SHP77 (cell line): ENCODE measurements at places on chromosomes 11 and 22.

DNA sequence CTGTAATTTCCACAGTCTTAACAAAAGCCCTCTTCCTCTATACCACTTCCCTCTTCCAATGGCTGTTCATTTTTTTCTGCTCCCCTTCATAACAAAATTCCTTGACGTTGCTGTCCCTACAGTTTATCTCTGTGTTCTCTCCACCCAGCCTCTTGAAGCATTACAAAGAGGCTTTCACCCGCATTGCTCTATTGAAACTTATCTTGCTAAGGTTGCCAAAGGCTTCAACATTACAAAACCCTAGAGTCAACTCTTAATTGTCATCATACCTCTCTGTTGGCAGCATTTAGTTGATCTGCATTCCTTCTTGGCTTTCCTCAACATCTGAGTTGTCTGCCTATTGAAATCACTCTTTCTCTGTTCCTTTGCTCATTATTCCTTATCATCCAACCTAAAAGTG, 1055.7 kb downstream of the JRKL start:
- no peak for DNase-seq

GRCh38 chr11:123211149-123211852, 16.3 kb upstream of the CLMP start:
- no peak for DNase-seq

GRCh38 chr11:14980854-14981253, 8.7 kb upstream of the CALCA start:
- DNase-seq = no peak

DNA sequence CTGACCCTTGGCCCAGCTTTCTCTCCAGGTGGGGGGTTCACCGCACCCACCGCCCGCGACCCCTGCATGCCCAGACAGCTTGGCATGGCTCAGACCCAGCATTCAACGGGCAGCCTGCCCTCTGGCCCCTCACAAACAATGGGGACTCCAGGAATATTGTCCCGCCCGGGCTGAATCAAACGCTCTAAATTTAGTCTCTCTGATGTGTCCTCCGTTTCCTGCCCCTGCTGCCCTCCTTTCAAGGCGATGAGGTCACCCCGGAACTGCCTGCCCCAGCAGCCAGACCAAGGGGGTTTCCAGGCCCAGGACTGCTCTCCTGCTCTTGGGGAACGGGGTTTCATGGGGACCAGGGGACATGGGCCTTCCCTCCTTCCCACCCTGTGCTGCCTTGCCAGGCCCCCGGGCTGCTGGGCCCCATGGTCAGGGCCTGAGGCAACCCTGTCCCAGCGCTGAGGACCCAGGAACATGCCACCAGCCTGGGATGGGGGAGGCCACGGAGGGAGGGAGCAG, 10.1 kb upstream of the PDGFB start:
- DNase-seq = no peak

GRCh38 chr11:36394926-36395325, 98.8 kb downstream of the PRR5L start:
- no peak for DNase-seq

- DNase-seq = no peak
Measured at GRCh38 chr22:27978317-27978716, 59.3 kb upstream of the PITPNB start.

DNA sequence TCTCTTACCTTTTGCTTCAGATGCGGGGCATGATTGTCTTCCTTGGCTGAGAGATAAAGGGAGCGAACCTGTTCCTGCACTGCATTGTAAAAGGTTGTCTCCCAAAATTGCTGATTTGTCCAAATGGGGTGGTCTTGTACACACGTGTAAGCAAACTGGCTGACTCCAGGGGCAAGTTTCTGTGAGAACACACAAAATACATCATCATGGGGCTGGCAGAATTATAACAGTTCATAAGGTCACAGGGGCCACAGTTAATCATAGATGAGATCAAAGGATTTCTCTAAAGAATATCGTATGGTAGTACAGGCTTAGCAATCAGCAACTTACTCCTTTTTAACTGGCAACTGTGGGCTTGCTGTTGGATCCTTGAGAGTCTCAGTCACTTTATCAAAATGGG, 194.3 kb downstream of the SWAP70 start:
- DNase-seq = no peak

DNA sequence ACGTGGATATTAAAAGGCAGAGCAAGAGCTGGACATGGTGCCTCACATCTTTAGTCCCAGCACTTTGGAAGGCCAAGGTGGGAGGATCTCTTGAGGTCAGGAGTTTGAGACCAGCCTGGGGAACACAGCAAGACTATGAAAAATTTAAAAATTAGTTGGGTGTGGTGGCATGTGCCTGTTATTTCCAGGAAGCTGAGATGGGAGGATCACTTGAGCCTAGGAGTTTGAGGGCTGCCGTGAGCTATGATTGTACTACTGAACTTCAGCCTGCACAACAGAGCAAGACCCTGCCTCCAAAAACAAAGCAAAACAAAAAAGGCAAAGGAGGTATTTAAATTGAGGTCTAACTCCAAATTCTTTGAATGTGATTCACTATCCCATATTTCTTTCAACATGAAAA, 23.5 kb downstream of the RDX start:
- no peak for DNase-seq

- no peak for DNase-seq
Measured at GRCh38 chr11:46353698-46354097, 6.4 kb downstream of the DGKZ start.

- DNase-seq = no peak
Measured at GRCh38 chr11:117565709-117566108, 231.3 kb downstream of the DSCAML1 start.

DNA sequence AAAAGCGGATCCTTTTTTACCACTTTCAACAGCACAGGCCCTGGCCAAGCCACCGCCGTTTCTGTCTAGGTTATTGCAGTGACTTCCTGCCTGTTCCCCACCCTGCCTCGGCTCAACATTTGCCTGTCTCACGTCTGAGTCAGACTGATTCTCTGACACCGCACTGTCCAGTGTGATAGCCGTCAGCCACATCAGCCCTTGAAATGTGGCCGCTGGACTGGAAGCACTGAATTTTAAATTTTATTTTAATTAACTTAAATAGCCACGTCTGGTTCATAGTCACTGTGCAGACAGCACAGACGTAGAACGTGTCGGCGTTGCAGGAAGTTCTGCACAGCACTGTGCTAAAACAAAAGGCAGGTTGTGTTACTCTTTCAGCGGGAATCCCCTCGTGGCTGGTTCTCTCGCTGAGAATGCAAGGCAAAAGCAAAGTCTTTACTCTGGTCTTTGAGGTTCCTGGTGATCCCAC, 56.3 kb upstream of the ADSL start:
- no peak for DNase-seq

GRCh38 chr11:57487920-57488659, 27.4 kb downstream of the SLC43A1 start:
- DNase-seq = no peak

DNA sequence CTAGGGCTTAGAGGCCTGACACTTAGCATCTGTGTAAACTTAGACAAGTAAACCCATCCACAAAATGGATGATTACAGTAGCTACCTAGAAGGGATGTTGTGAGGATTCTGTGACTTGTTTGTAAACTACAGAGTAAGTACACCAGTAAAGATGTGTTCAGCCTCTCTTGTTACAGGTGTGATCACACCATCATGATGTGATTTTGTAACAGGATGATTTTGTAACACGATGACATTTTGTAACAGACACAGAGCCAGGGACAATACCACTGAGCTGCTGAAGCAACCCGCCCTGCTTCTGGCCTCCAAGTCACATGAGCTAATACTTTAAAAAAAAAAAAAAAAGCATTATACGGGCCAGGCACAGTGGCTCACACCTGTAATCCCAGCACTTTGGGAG, 17.0 kb downstream of the FADD start:
- DNase-seq = no peak
